Stimulated activated CD4-positive, alpha-beta T cell treated with anti-CD3 and anti-CD28 coated beads, TNF-alpha, amount 100 ng/mL, for 4 hours (primary cell): ENCODE measurements at places on chromosomes 5 and 9.

DNA sequence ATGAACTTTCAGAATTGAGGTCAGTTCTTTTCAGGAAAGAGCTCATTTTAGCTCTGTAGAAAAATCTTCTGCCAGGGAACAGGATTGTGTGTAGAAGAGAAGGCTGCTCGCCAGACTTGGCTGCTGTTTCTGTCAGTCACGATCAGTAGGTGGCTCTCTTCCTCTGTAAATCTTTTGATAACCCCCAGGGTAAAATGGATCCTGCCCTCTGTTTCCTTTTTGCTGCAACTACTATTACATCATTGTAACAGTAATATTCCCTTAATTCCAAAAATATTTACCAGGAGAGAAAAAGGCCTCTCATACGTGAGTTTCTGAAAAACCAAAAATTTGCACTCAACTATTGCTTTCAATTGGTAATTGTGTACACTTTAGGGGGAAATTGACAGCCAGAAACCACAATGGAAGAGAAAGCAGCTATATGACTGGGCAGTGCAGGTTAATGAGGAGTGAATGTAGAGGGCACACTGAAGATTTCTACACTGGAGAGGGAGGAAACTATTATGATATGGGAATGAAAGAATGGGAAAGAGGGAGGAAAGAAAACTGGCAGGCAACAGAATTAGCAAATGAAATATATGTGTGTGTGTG, 12.3 kb downstream of the IFNA21 start:
- no peak for DNase-seq

- no peak for DNase-seq
These were observed 433.1 kb upstream of the DMAC1 start for GRCh38 chr9:8232726-8233125.

- DNase-seq, result no peak
These were observed 673.1 kb upstream of the KLF4 start for GRCh38 chr9:108162664-108163063.

GRCh38 chr5:56291661-56292374, 58.7 kb upstream of the ANKRD55 start:
- no peak for DNase-seq

- no peak for DNase-seq
These were observed 2.2 kb downstream of the C5orf46 start for GRCh38 chr5:147904110-147904509.
